ENCODE measurements at places on chromosomes 11 and 22. TPM values are rescaled to one million over a fixed set of nuclear protein-coding genes. Genes with fewer than 3 reads are reported as not detected.

The UBQLN3 gene
- not detected for total RNA-seq

The CST6 gene
- total RNA-seq, result 0.17 TPM

The PHF21B gene
- not detected for total RNA-seq

The SOX6 gene
- 0.09 TPM for total RNA-seq

Measured in dermis blood vessel endothelial cell (primary cell).